ENCODE measurements at places on chromosomes 7 and 10. TPM values are rescaled to one million over a fixed set of nuclear protein-coding genes. Genes with fewer than 3 reads are reported as not detected.
A peak's percentile ranks its signal among the peaks of the same experiment; 100 is the strongest.

DNA sequence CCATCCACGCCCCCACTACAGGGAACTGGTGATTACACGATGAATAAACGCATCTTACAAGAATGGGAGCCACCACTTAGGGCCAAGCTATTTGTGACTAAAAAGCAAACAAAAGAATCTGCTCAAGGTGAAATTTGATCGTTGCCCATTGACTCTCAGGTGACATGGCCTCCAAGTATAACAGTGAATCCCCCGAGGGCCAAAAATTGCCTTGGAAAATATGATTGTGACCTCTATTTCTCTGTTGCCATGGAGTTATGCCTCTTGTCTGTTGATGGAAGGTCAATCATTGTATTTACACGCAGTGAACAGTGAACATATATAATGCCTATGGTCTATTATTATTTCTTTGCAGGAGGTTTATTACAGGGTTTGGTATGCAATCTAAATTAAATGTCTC, 282.3 kb downstream of the KLF6 start:
- no peaks in the 10 kb centered on the region for H3K27me3 ChIP-seq
- no peaks in the 10 kb centered on the region for H3K36me3 ChIP-seq
- DNase-seq = no peak

- H3K27me3 ChIP-seq = no peaks in the 10 kb centered on the region
- no peaks in the 10 kb centered on the region for H3K4me1 ChIP-seq
- H3K4me3 ChIP-seq = no peak overlapping the region
- no peaks in the 10 kb centered on the region for H3K36me3 ChIP-seq
Measured at GRCh38 chr7:79668292-79668691, 214.8 kb upstream of the MAGI2 start.

DNA sequence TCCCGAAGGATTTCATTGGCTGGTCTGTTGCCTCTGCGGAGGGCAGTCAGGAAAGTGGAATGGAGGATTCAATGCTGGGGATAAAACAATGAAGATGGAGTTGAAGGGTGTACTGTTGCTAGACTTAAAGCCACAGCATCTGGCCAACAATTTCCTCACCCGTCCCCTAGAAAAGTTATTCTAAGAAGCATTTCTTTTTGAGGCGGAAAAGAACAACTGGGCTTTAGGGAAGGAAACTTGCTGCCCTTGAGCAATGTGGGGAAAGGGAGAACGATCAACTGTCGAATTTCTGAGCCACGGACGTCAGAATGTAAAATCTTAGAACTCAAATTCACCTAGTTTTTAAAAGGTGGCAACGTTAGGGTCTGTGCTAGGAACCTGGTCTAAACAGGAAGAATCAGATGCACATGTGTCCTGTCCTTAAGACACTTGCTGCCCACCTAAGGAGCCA, 664 bp downstream of the FMC1 start:
- peaks cover 13% of the 10 kb centered on the region for H3K27me3 ChIP-seq
- peak overlapping the region; percentile 94 for H3K4me3 ChIP-seq
- H3K27ac ChIP-seq = peak overlapping the region; percentile 100

GRCh38 chr10:11434324-11434723, 177.1 kb downstream of the USP6NL start:
- no peak overlapping the region for H3K4me3 ChIP-seq
- peaks cover 48% of the 10 kb centered on the region for H3K27me3 ChIP-seq
- no peaks in the 10 kb centered on the region for H3K36me3 ChIP-seq
- no peak for DNase-seq
- no peak overlapping the region for H3K27ac ChIP-seq
- no peaks in the 10 kb centered on the region for H3K4me1 ChIP-seq

GRCh38 chr7:158461824-158462223, 125.8 kb downstream of the PTPRN2 start:
- DNase-seq = no peak
- H3K4me3 ChIP-seq = no peak overlapping the region
- no peaks in the 10 kb centered on the region for H3K4me1 ChIP-seq
- H3K36me3 ChIP-seq = no peaks in the 10 kb centered on the region

DNA sequence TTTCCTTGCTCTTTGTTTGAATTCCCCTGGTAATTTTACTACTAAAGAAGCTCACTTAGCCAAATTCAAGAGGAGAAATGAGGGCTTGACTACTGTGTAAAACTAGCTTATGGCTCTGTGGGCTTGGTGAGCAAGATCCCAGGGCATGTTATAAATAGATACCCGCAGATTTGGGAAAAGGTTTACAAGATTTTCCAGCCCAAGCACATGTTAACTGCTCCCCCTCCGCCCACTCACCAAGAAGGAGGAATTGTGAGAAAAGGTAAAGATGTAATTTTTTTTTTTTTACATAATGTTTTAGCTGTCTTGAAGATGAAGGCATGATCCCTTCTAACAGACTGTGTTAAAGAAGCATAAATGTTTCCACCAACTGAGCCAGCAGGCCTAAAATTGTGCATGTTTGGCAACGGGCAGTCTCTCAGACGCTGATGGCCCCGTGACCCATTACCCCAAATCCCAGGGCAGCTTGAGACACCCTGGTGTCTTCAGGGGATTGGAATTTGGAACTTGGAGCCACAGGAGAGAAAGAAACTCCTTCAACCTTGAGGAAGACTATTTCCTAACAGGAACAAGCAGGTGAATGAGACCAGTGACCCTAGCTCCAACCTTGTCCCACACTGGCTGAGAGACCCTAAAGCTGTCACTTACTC, 429.8 kb upstream of the CELF2 start:
- H3K36me3 ChIP-seq = no peaks in the 10 kb centered on the region
- no peaks in the 10 kb centered on the region for H3K27me3 ChIP-seq
- H3K4me3 ChIP-seq = no peak overlapping the region
- DNase-seq = no peak
- no peaks in the 10 kb centered on the region for H3K4me1 ChIP-seq

GRCh38 chr7:44973610-44974401, 5.0 kb downstream of the MYO1G start:
- H3K4me1 ChIP-seq = peaks cover 11% of the 10 kb centered on the region
- no peak overlapping the region for H3K4me3 ChIP-seq
- H3K27me3 ChIP-seq = peaks cover 17% of the 10 kb centered on the region
- H3K27ac ChIP-seq = no peak overlapping the region
- peaks cover 2% of the 10 kb centered on the region for H3K36me3 ChIP-seq

DNA sequence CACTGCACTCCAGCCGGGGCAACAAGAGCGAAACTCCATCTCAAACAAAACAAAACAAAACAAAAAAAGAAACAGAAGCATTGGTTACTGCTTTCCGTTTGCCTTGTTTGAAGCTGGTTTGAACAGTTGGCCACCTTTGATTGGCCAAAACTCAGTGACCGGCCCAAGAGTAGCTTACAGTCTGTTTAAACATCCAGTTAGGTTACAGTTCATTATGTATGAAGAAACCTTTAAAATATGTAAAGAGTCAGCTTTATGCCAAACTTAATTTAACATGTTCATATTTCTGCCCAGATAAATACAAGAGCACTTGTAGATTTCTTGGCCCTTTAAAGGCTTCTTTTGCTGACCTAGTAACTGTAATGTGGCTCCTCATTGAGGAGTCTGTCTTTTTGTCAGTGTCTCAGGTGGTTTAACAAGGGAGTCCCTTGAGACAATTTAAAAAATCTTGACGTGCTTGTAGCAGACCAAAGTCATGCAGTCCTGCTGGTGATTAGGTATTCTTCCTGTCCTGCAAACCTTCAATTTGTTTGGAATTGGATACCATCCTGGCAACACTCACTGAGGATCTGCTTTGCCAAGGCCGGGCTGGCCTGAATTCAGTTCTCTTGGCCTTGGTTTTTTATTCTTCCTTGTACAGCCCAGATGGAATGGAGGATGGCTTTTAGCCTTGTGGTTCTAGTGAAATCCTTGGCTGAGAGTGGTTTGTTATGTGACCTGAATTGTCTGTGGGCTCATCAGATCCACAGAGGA, 128.9 kb downstream of the PLXDC2 start:
- H3K27ac ChIP-seq = no peak overlapping the region
- H3K4me1 ChIP-seq = no peaks in the 10 kb centered on the region
- DNase-seq = no peak
- no peaks in the 10 kb centered on the region for H3K36me3 ChIP-seq
- H3K4me3 ChIP-seq = no peak overlapping the region
- no peaks in the 10 kb centered on the region for H3K27me3 ChIP-seq

- peak; percentile 19 for DNase-seq
- no peak overlapping the region for H3K4me3 ChIP-seq
- no peaks in the 10 kb centered on the region for H3K4me1 ChIP-seq
- no peaks in the 10 kb centered on the region for H3K27me3 ChIP-seq
- no peaks in the 10 kb centered on the region for H3K36me3 ChIP-seq
Measured at GRCh38 chr7:136114966-136115762, 138.0 kb upstream of the MTPN start.

Gene HMX2
- total RNA-seq = not detected

Gene TWNK
- total RNA-seq = 14.7 TPM

Gene MALSU1
- 108 TPM for total RNA-seq

Gene PNLIP
- not detected for total RNA-seq

Gene NUDT13
- 0.78 TPM for total RNA-seq

Gene ELN
- 0.39 TPM for total RNA-seq
